Activated CD4-positive, alpha-beta T cell treated with anti-CD3 and anti-CD28 coated beads, Interleukin-2, amount 50 U/mL, for 4 hours (primary cell): ENCODE measurements at places on chromosomes 13 and 19.

GRCh38 chr13:25068810-25069209 is 27.1 kb upstream of the PABPC3 start:
- DNase-seq, result no peak

DNA sequence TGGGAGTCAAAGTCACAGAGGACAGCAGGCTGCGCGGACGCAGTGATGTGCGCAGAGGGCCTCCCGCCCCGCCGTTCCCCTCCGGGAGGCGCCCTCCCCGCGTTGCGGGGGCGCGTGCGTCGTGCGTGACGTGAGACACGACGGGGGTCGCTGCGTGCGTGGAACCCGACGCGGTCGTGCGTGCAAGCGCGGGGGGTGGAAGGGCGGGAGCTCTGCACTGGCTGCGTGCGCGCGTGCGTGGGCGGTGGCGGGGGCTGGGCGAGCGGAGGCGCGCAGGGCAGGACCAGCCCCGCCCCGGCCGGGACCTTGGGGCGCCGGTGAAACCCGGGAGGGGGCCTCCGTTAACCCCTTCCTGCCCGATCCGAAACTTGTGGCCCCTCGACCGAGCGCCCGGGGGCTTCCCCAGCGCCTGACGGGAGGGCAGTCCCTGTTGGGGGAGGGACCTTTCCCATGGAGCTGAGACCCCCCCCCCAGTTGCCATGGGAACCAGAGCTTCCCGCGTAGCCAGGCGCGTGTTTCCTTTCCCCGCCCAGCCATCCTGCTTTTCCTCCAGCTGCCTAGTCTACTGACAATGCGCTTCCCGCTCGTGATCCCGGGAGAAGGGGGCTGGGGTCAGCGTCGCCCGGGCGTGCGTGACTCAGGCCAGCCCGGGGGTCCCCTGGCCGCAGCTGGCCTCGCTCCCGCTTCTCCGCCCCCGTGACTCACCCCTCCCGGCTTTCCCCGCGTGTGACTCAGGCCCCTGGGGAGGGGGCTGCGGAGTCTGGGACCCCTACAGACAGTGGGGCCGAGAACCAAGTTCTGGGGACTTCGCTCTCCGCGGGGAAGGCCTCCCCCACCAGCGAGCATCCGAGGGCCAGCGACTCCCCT is 7.3 kb upstream of the HOOK2 start:
- DNase-seq, result peak; percentile 92

DNA sequence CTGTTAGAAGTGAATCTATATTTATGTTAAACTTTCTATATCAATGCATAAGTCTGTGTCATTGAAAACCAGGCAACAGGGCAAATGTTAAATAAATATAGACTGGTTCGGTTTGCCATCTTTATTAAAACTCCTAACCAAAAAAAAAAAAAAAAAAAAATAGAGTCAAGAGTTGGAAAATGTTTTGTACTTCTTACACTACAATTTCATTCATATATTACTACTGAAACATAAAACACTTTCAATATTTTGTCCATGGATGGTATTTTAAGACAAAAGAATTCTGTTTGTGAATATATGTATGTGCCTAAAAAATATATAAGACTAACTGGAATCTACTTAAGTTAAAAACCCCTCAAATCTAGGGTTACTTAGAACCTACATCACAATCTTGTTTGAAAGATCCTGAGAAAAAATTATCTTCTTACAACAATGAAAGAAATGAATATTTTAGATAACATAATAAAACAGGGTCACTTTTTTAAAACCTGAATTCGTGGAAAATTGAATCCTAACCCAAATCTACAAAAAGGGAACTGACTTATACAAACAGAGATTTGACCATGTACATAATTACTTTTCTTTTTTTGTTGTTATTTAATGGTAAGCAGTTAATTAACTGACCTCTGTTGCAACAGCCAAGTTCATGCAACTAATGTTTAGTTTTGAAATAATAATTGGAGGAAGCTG is 5.1 kb downstream of the DACH1 start:
- DNase-seq, result no peak

GRCh38 chr19:46732172-46732938 is 13.5 kb upstream of the FKRP start:
- DNase-seq, result no peak

DNA sequence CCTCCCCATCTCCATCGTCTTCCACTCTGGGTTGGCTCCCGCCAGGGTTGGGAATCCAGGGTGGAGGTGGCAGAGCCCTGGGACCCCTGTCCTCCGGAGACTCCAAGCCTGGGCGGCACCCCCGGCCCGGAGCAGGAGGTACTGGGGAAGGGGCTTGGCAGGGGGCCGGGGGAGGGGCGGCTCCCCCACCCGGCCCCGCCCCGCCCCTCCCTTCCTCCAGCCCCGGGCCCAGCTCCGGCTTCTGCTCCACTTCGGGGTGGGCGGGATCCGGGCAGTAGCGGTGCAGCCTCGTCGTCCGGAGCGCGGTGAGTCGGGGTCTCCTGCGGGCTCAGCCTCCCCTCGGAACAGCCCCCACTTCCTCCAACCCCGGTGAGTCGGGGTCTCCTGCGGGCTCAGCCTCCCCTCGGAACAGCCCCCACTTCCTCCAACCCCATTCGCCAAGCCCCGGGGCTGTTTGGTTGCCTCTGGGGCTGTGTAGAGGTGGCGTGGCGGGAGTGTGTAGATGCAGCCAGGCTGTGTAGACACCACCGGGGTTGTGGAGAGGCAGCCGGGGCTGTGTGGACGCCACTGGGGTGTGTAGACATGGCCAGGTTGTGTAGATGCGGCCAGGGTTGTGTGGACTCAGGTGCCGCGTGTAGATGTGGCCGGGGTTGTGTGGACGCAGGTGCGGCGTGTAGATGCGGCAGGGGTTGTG is at the start of gene TMPRSS9:
Gene TMPRSS9, plus strand, starts transcription at position 274 of the 694 bp plus-strand sequence. CDS start 29,521 bp downstream, outside the sequence.
- DNase-seq, result no peak

DNA sequence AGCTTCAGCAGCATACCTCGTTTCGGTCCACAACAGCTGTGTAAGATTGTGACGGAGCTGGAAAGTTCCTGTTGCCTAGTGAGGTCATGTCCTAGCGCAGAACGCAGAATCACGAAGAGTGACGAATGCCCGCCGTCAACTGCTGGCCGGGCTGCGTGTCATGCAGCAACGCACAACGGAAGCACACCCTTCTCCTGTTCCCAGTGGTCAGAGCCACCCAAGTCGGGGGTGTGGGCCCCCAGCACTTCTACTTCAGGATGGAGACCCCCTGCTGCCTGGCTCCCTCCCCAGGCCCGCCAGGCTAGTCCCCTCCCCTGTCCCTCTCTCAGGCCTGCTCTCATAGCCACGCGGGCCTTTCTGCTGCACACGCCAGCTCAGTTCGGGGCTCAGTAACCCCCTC is 25.9 kb downstream of the C2CD4C start:
- no peak for DNase-seq

- peak; percentile 62 for DNase-seq
Measured at GRCh38 chr19:50556282-50557008, 11.8 kb downstream of the LRRC4B start.

DNA sequence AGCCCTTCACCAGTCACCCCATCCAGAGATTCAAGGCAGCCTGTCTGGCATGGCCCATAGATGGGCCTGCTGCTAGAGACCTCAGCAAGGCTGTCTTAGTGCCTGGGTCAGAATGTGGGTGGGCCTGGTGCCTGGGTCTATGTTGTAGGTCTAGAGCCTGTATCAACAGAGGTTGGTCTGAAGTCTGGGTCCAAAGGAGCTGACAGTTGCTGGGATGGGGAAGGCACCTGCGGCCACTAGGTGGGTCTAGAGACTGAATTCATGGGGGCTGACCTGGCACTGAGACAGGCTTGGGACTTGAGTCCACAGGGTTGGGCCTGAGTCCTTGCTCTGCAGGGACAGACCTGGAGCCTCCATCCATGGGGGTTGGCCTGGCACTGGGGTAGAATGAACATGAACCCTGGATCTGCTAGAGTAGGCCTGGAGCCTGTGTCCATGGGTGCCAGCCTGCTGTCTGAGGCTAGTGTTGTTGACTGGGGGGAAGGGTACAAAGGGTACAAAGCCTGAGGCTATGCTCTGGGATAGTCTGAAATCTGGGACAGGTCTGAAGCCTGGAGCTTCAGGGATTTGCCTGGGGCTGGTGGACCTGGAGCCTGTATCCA is 516.8 kb downstream of the OLFM4 start:
- no peak for DNase-seq

GRCh38 chr13:67238277-67238859 is 8.2 kb upstream of the PCDH9 start:
- DNase-seq, result no peak
